LNCaP clone FGC (cell line): ENCODE measurements at places on chromosomes 1 and 21.

DNA sequence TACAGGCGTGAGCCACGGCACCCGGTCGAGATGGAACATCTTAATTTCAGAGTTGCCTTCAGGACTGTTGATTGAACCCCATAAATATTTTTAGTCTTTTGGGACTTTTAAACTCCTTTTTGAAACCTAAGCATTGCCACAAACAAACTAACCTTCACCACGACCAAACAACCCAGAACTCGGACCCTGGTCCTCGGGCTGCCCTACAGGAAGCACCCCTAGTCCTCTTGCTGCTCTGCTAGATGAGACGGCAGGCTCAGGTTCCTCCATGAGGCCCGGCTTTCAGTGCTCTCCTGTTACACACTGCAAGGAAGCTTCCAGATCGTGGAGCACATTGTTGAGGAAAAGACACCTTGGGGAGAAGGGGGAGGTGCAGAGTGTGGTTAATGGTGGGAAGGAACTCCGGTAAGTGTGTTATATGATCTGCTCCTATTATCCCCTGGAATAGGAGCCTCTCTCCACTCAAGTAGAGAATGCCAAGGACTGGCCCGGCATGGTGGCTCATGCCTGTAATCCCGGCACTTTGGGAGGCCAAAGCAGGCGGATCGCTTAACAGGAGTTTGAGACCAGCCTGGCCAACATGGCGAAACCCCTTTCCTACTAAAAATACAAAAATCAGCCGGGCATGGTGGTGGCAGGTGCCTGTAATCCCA lies 5.7 kb downstream of the EPHX1 start:
- DNase-seq: no peak

DNA sequence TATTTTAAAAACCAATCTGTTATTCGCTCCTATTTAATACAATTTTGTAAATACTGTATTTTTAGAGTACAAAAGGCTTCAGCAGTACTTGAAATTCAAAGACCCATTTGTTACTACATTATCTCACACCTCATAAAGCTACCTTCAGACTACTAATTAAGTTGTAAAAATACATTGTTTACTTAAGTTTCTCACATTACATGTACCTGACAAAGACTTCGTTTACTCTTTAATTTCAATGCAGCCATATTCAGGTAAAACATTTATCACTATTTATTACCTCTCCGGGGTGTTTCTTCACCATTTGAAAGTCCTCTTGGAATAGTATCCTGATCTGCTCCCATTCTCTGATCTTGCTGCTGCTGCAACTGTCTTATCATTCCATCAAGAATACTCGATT lies 55.2 kb downstream of the BRWD1 start:
- DNase-seq: no peak

- DNase-seq: no peak
These were observed 3.0 kb downstream of the PCP4L1 start for GRCh38 chr1:161261261-161262235.

DNA sequence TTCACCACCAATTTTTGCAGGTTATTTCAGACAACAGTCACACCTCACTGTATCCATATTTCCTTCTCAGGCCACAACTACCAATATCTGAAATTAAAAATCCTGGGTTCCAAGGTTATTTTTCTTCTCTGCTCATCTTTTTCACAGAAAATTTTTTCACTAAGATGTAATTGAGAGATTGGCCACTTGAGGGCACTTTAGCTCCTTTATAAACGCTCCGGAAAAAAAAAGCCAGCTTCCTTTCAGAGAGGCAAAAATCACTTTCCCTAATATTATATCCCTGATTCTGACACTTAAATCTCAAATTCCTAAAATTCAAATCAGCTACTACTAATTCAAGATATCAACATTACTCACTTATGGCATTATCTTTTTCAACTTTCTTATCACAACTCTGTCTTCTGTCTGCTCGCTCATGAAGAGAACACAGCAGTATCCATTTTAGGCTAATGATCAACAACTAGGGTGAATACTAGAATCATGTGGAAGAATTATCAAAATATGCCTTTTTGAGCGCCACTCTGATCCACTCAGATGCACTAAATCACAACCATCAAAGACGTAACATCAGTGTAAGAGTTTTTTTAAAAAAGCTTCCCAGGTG lies 101.4 kb upstream of the RGS1 start:
- DNase-seq: no peak

DNA sequence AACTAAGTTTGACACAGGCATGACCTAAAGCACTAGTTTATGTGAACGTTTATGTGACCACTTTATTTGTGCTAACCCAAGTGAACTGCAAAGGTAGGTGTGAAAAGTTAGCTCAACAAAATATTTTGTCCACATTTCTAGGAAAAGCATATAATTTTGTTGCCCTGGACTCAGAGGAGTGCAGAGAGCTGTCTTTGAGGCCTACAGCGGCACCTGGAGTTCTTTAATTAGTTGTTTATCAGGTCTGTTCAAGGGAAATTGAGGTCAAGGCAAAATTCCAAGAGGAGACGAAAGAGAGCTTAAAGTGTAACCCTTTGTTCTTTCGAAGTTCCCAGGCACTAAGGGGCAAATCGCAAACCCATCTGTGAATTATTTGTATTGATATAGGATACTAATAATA lies 1.3 kb downstream of the GIPC2 start:
- DNase-seq: no peak

GRCh38 chr1:209756615-209757445 lies 977 bp downstream of the TRAF3IP3 start:
- DNase-seq: no peak
